ENCODE measurements at places on chromosomes 16 and 17. TPM values are rescaled to one million over a fixed set of nuclear protein-coding genes. Genes with fewer than 3 reads are reported as not detected.

DNA sequence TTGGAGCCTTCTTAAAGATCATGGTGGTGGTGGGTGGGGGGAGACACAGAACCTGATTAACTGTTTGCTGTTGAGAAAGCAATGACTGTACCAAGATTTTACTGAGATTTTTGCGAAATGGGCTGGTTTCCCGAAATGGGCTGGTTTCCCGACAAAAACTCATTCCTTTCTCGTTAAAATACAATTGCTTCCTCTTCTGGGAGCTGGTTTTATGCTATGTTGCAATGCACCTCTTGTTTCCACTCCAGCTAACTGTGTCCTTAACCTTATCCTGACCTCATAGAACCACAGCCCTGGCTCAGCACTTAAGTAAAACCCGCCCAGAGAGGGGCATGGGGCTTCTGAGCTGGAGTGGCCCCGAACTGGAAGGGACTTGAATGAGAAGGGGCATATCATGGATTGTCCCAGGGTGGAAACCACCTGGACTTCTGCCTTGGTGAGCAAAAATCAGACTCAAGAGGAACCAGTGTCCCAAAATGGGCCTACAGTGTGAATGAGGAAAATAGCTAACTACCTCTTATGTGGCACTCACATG is 20.9 kb downstream of the FAM20A start:
- no peak for DNase-seq

DNA sequence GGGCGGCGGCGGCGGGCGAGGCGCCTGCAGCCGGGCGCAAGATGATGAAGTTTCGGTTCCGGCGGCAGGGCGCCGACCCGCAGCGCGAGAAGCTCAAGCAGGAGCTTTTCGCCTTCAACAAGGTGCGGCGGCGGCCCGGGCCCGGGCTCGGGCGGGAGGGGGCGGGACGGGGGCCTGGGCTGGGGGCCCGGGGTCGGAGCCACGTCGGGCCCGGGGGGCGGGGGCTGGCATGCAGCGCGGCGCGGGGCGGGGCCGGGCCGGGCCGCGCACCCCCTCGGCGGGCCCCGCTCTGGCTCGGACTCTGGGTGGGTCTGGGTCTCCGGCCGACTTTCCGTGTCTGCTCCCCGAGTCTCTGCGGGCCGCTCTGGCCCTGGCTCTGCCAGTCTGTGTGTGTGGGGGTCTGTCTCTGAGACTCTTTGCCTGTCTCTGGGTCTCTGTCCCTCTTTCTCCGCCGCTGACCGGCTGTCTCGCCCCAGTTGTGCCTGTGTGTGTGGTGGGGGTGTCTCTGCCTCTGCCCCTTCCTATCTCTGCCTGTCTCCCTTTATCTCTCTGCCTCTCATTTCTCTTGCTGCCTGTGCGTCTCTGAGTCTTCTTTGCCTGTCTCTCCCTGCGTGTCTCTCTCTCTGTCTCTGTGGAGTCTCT is 328 bp downstream of the LLGL1 start:
- DNase-seq: no peak

DNA sequence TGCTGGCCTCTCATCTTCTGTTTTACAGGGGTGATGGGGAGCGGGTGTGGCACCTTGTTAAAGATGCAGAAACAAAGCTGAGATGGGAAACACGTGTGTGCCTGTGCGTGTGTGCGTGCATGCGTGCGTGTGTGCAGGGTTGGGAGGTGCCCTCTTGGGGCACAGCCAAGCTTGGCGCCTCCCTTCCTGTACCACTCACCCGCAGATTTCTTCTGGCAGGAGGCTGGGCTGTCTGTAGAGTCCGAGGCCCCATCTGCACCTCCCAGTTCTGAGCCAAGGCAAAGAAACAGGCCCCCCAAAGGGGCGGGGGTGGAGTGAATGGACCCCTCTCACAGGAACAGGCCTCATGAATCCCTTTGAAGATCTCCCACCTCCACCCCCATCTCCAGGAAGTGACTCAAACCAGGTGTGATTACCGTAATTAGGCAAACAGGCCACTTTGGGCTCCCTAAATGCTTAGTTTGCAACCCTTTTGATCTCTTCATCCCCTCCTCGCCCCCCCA is 20.9 kb downstream of the TNS4 start:
- DNase-seq: no peak

DNA sequence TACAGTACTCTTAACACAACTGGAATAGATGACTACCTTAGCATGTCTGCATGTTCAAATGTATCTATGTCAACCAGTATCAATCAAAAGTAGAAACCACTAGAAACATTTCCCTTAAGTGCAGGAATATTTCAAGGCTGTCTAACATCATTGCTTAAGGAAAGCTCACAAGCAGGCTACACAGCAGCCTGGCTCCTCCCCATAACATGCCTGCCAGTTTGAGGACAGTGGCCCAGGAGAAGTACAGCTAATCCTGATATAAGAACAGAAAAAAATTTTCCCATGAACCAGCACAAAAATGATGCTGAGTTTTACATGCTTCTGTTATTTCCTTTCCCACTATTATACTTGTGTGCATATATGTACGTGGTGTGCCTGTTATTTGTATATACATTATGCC is 175.1 kb downstream of the MYO1D start:
- DNase-seq: no peak

DNA sequence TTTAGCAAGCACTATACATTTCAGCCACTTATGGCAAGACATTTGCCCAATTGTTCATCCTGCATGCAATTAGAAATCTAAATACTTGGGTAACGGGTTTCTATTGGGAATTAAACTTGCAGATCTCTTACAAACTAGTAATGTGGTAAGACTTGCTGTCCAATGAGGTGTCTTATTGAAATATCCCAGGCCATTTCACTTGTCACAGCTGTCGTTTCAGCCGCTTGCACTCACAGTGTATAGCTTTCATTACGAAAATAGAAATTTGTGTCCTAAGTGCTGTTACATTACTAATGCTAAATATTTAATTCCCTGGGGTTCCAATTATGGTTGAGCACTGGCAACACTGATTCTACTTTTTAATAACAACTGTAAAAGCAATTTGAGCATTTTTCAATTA is 40.3 kb upstream of the IRX5 start:
- no peak for DNase-seq

WFIKKN1 gene
- 2.0 TPM for total RNA-seq

ST6GALNAC1 gene
- 0.15 TPM for total RNA-seq

MC1R gene
- total RNA-seq: 8.7 TPM

All from Panc1 (cell line).